ENCODE measurements at places on chromosomes 13 and 19.

GRCh38 chr13:74977498-74977897 is 504.5 kb downstream of the TBC1D4 start:
- DNase-seq, result no peak

DNA sequence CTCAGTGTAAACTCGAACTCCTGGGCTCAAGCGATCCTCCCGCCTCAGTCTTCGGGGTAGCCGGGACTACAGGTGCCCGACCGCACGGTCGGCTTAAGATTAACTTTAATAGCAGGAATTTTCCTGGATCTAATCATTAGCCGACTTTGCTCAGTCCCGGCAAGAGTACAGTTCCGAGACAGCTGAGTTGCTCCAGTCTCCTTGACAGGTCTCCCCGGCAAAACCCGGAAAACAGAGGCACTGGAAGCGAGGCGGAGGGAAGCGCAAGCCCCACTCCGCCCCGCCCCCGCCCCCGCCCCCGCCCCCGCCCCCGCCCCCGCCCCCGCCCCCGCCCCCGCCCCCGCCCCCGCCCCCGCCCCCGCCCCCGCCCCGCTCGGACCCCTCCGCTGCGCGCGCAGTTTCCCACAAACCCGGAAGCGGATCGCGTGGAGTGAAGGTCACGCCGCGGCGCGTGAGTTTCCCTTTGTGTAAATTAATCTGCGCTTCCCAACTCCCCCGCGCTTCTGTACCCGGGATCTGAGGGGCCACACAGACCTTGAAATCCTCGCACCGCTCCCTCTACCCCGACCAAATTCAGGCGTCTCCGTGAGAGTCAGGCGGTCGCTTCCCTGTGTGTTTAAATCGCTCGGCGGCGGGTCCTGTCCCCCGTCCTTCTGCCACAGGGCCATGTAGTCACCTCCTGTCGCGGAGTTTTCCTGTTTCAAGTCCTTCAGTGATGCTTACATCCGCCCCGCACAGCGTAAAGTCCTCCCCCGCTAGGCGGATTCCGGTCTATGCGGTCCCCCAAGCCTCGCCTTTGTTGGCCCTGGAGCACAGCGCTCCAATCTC is at the start of gene ZNF480:
Gene ZNF480, plus strand, starts transcription at position 397 of the 828 bp plus-strand sequence. CDS start 3,244 bp downstream, outside the sequence.
- peak; percentile 46 for DNase-seq

- DNase-seq, result peak; percentile 69
Observed at GRCh38 chr19:48290771-48291488, 21.0 kb downstream of the ZNF114 start.

GRCh38 chr19:46907880-46908279 is 47.1 kb downstream of the ARHGAP35 start:
- no peak for DNase-seq

DNA sequence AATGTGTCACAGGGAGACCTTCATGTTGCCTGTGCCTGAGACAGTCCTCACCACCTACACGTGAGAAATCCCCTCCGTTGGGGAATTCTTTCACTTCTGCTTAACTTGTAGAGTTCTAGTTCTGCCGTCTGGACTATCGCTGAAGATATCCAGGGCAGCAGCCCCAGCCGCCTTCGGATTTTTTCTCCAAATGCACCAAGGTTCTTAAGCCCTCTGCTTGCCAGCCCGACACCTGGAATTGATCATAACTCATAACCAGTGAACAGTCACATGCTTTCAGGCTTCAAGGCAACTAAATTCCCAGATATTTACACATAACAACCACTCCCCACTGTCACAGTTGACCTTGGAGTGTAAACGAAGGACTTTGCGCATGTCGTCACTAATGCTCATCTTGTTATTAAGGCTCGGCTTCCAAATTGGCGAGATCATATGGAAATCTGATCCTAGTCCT is 114.4 kb downstream of the RAB20 start:
- no peak for DNase-seq
